ENCODE measurements at places on chromosomes 7 and 10. TPM values are rescaled to one million over a fixed set of nuclear protein-coding genes. Genes with fewer than 3 reads are reported as not detected.
A peak's percentile ranks its signal among the peaks of the same experiment; 100 is the strongest.

UTF1 gene
- total RNA-seq: not detected

UCN3 gene
- not detected for total RNA-seq

FAM180A gene
- total RNA-seq: 0.50 TPM

TRRAP gene
- total RNA-seq: 16.3 TPM

PNLIPRP3 gene
- 0.38 TPM for total RNA-seq

HOXA1 gene
- 2.5 TPM for total RNA-seq

MALRD1 gene
- not detected for total RNA-seq

TAS2R40 gene
- not detected for total RNA-seq

MACROH2A2 gene
- total RNA-seq: 32.0 TPM

C7orf57 gene
- 1.1 TPM for total RNA-seq

AQP1 gene
- 66.9 TPM for total RNA-seq

GRCh38 chr10:43120929-43121314, 17.3 kb upstream of the CSGALNACT2 start:
- no peak for DNase-seq
- H3K4me1 ChIP-seq: peaks cover 4% of the 10 kb centered on the region
- H3K36me3 ChIP-seq: no peaks in the 10 kb centered on the region

GRCh38 chr7:112963634-112964033, 123.0 kb downstream of the GPR85 start:
- H3K36me3 ChIP-seq: no peaks in the 10 kb centered on the region
- H3K27me3 ChIP-seq: no peaks in the 10 kb centered on the region
- H3K4me3 ChIP-seq: no peak overlapping the region
- DNase-seq: no peak
- no peak overlapping the region for H3K27ac ChIP-seq

- DNase-seq: no peak
- no peak overlapping the region for H3K4me3 ChIP-seq
- no peaks in the 10 kb centered on the region for H3K4me1 ChIP-seq
- no peak overlapping the region for H3K27ac ChIP-seq
These were observed 103.2 kb downstream of the CNNM2 start for GRCh38 chr10:103021150-103021899.

GRCh38 chr7:66409493-66409892, 204.4 kb downstream of the TPST1 start:
- no peaks in the 10 kb centered on the region for H3K27me3 ChIP-seq
- H3K4me1 ChIP-seq: peaks cover 14% of the 10 kb centered on the region
- no peak overlapping the region for H3K27ac ChIP-seq
- no peaks in the 10 kb centered on the region for H3K36me3 ChIP-seq

DNA sequence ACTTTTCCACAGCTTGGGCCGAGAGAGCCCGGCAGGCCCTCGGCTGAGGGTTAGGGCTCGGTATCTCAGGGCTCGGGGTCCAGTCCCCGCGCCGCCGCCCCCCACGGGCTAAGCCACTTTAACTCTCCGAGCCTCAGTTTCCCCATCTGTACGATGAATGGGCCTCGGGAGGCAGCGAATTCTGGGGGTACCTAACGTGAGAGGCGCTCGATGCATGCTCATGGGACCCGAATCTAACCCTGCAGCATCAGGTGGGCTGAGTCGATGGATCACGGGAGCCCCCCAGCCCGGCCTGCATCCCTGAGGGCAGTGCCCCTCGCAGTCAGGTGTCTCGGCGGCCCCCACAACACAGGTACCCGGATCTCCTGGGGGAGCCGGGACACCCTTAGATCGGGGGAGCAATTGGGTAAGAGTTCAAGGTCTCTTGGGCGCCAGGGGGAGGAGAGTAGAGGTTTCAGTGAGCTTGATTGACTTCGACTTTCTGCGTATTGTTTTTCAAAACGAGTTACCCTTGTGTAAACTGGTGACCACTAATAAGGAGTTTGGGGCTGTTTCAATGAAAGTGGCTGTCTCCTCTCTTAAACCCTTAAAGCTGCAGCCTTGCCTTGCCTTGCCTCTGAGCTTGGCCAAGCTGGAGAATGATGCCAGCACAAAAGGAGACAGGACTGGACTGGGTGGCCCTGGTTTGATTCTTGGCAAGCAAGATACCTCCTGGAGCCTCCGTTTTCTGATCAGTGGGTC, 631 bp downstream of the POR start:
- H3K27ac ChIP-seq: peak overlapping the region; percentile 94
- H3K27me3 ChIP-seq: no peaks in the 10 kb centered on the region
- no peak for DNase-seq
- H3K4me1 ChIP-seq: peaks cover 11% of the 10 kb centered on the region
- H3K36me3 ChIP-seq: no peaks in the 10 kb centered on the region
- peak overlapping the region; percentile 93 for H3K4me3 ChIP-seq

DNA sequence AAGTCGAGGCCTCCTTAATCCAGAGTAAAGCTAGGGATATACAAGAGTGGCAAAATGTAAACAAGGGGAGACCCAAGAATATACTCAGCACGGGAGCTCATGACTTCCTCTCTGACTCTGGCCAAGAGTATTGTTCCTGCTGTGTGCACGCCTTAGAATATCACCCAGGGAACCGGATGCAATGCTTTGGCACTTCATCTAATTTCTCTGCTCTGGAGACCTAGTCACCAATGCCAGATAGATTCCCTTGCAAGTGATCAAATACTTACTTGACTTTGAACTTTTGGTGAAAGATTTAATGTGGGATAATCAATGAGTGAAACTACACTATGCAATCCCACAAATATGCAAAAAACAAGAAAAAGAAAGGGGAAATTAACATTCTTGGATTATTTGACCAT, 695.5 kb downstream of the INHBA start:
- no peak overlapping the region for H3K27ac ChIP-seq
- no peaks in the 10 kb centered on the region for H3K27me3 ChIP-seq
- H3K4me1 ChIP-seq: peaks cover 10% of the 10 kb centered on the region
- no peak overlapping the region for H3K4me3 ChIP-seq

DNA sequence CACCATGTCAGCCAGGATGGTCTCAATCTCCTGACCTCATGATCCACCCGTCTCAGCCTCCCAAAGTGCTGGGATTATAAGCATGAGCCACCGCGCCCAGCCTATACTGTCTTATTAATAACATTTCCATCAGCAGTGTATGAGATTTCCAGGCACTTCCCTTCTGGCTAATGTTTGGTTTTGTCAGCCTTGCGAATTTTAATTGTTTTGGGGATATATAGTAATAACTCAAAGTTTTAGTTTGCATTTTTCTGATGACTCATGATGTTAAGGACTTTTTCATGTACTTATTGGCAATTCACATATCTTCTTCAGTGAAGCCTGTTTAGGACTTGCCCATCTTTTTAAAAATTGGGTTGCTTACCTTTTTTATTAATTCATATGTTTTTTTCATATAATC, 76.0 kb downstream of the TMEM270 start:
- no peak overlapping the region for H3K4me3 ChIP-seq
- H3K27me3 ChIP-seq: no peaks in the 10 kb centered on the region
- peaks cover 6% of the 10 kb centered on the region for H3K4me1 ChIP-seq
- no peak for DNase-seq
- H3K27ac ChIP-seq: no peak overlapping the region

GRCh38 chr10:79209340-79209739, 137.9 kb upstream of the PPIF start:
- peaks cover 45% of the 10 kb centered on the region for H3K36me3 ChIP-seq
- H3K27ac ChIP-seq: no peak overlapping the region
- no peak overlapping the region for H3K4me3 ChIP-seq
- no peaks in the 10 kb centered on the region for H3K27me3 ChIP-seq
- no peak for DNase-seq
- H3K4me1 ChIP-seq: peaks cover 21% of the 10 kb centered on the region

DNA sequence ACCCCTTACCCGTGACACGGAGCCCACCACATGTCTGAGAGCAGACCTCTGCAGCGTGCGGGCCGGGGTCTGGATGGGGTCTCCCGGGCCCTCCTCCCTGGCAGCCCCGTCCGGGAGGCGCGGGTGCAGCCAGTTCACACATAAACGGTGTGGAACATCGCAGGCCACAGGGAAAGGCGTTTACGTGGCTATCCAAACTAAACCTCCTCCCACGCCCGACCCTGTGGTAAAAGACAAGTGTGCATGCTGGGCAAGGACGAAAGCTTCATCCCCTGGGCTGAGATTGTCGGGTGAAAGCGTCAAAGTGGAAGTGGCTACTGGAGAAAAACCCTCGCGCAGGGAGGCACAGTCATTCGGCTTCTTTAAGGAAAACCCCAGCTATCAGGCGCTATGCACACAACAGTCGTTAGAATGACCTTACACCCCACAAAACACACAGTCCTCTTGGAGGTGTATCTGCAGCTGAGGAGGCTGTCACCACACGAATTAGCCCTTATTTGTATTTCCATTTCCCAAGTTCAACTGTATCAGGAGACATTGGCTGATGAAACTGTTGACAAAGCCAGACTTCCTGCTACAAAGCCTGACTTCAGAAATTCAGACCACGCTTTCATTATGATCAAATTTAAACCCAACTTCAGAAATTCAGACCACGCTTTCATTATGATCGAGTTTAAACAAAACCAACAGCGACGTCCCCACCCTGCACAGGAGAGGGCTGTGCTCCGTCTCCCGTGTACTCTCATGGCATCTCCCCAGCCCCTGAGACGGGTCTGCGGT, 15.3 kb downstream of the GPER1 start:
- no peaks in the 10 kb centered on the region for H3K4me1 ChIP-seq
- H3K4me3 ChIP-seq: no peak overlapping the region
- no peak overlapping the region for H3K27ac ChIP-seq

GRCh38 chr7:67620216-67620933, 623.7 kb downstream of the TYW1 start:
- no peak for DNase-seq
- H3K4me1 ChIP-seq: peaks cover under 1% of the 10 kb centered on the region
- H3K4me3 ChIP-seq: no peak overlapping the region

DNA sequence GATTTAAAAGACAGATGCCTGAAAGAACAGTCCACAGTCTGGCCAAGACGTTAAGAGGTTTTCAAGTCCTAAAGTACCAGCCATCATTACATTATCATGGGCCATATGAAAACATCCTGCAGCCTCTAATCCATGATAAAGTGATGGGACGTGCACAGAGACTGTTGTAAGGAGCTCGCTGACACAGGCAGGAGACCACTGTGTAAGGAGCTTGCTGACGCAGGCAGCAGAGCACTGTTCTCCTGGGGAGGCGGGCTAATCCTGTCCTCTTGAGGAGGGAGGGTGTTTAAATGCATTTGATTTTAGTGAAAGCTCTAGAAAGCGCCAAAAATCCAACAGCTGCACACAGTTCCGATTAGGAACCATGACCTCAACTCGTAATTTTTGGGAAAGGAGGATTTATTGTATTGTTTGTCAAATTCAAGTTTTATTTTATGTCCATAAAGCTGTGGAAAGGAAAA, 16.9 kb downstream of the SVIL start:
- H3K36me3 ChIP-seq: peaks cover 6% of the 10 kb centered on the region
- H3K27ac ChIP-seq: peak overlapping the region; percentile 78
- H3K27me3 ChIP-seq: no peaks in the 10 kb centered on the region
- DNase-seq: no peak
- H3K4me1 ChIP-seq: peaks cover 68% of the 10 kb centered on the region

GRCh38 chr7:37028909-37029440, 304.7 kb upstream of the AOAH start:
- H3K4me1 ChIP-seq: peaks cover 19% of the 10 kb centered on the region
- H3K4me3 ChIP-seq: no peak overlapping the region
- H3K27me3 ChIP-seq: no peaks in the 10 kb centered on the region
- H3K27ac ChIP-seq: no peak overlapping the region
- H3K36me3 ChIP-seq: no peaks in the 10 kb centered on the region

DNA sequence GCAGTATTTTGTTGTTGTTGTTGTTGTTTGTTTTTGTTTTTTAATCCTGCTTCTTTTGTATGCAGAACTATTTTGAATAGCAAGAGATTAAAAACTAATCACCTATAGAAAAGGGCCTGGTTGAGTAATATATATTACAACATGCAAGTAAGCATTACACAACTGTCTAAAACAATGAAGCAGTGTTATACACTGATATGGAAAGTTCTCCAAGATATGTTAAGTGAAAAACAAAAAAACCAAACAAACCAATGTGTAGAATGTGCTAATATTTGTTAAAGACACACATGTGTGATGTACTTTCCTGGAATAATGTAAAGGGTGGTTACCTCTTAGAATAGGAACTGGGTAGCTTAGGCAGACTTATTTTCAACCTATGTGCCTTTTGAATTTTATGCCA, 117.4 kb downstream of the ZNF365 start:
- no peaks in the 10 kb centered on the region for H3K36me3 ChIP-seq
- H3K4me3 ChIP-seq: no peak overlapping the region
- H3K27ac ChIP-seq: no peak overlapping the region
- no peaks in the 10 kb centered on the region for H3K4me1 ChIP-seq

GRCh38 chr10:126334272-126334671, 54.0 kb downstream of the ADAM12 start:
- H3K4me3 ChIP-seq: no peak overlapping the region
- DNase-seq: no peak
- no peaks in the 10 kb centered on the region for H3K27me3 ChIP-seq
- H3K4me1 ChIP-seq: no peaks in the 10 kb centered on the region
- no peak overlapping the region for H3K27ac ChIP-seq

- no peak overlapping the region for H3K27ac ChIP-seq
- H3K36me3 ChIP-seq: no peaks in the 10 kb centered on the region
- H3K4me3 ChIP-seq: no peak overlapping the region
- no peaks in the 10 kb centered on the region for H3K27me3 ChIP-seq
- DNase-seq: no peak
- no peaks in the 10 kb centered on the region for H3K4me1 ChIP-seq
These were observed 44.9 kb upstream of the IL6 start for GRCh38 chr7:22681852-22682657.

- no peak for DNase-seq
- peaks cover 7% of the 10 kb centered on the region for H3K4me1 ChIP-seq
- H3K27ac ChIP-seq: no peak overlapping the region
- no peaks in the 10 kb centered on the region for H3K36me3 ChIP-seq
- no peak overlapping the region for H3K4me3 ChIP-seq
These were observed 35.2 kb upstream of the TNS3 start for GRCh38 chr7:47617131-47617530.

GRCh38 chr7:151339651-151340382, 1.8 kb upstream of the NUB1 start:
- no peak for DNase-seq
- H3K4me3 ChIP-seq: no peak overlapping the region
- H3K4me1 ChIP-seq: peaks cover 31% of the 10 kb centered on the region
- H3K36me3 ChIP-seq: peaks cover 6% of the 10 kb centered on the region

DNA sequence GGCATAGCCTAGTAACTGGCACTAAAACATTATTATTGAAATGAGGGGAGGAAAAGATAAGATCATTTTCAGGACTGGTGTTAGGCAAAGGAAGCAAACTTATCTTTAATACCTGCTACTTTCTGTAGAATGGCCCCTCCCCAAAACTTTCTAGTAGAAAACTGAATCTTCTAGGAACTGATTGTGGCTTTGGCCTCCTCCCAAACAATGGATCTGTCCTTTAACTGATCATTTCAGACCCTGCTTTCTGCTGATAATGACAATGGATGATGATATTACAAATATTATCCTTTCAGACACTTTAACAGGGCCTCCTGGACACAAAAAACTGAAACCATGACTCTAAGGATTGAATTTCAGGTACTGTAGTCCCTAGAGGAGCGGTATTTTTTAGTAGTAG, 55.1 kb downstream of the EZH2 start:
- no peak overlapping the region for H3K27ac ChIP-seq
- no peaks in the 10 kb centered on the region for H3K4me1 ChIP-seq
- DNase-seq: no peak
- no peaks in the 10 kb centered on the region for H3K27me3 ChIP-seq
- H3K4me3 ChIP-seq: no peak overlapping the region

Measured in esophagus squamous epithelium (tissue), 5 donors.